Upper lobe of right lung (tissue), 1 donor: ENCODE measurements at places on chromosomes 3 and 15. TPM values are rescaled to one million over a fixed set of nuclear protein-coding genes. Genes with fewer than 3 reads are reported as not detected.

The ZNF80 gene
- total RNA-seq = not detected

The RBM5 gene
- 161 TPM for total RNA-seq

- no peaks in the 10 kb centered on the region for H3K27me3 ChIP-seq
- no peaks in the 10 kb centered on the region for H3K36me3 ChIP-seq
- DNase-seq = no peak
- peaks cover 32% of the 10 kb centered on the region for H3K4me1 ChIP-seq
- H3K4me3 ChIP-seq = no peak overlapping the region
Observed at GRCh38 chr3:46100812-46101211, 73.5 kb upstream of the XCR1 start.

- peaks cover 6% of the 10 kb centered on the region for H3K4me1 ChIP-seq
- no peak for DNase-seq
- H3K27ac ChIP-seq = no peak overlapping the region
- H3K27me3 ChIP-seq = no peaks in the 10 kb centered on the region
- no peak overlapping the region for H3K4me3 ChIP-seq
Observed at GRCh38 chr3:188233320-188233719, 79.4 kb downstream of the LPP start.

GRCh38 chr15:26771168-26771567 lies 1.7 kb downstream of the GABRB3 start:
- H3K36me3 ChIP-seq = no peaks in the 10 kb centered on the region
- no peak for DNase-seq
- H3K4me1 ChIP-seq = peaks cover 8% of the 10 kb centered on the region
- H3K27ac ChIP-seq = no peak overlapping the region
- H3K27me3 ChIP-seq = peaks cover 53% of the 10 kb centered on the region

DNA sequence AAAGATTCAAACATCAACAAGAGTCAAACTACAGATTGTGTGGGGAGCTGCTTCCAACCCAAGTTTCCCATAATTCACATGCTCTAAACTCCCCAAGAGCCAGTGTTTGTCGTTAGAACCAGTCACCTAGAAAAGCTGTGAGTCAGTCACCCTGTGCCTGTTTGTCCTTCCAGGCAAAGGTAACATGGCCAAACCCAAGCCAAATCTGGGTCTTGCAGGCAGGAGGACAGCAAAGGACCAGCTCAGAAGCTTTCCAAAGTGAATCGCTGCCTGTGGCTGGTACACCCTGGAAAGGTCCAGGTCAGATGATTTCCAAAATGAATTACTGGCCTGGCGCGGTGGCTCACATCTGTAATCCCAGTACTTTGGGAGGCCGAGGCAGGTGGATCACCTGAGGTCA lies 251.5 kb downstream of the FAM43A start:
- DNase-seq = no peak
- no peaks in the 10 kb centered on the region for H3K4me1 ChIP-seq
- H3K36me3 ChIP-seq = no peaks in the 10 kb centered on the region
- H3K27ac ChIP-seq = no peak overlapping the region
- no peaks in the 10 kb centered on the region for H3K27me3 ChIP-seq

GRCh38 chr15:38620851-38621594 lies 56.4 kb upstream of the RASGRP1 start:
- H3K27ac ChIP-seq = no peak overlapping the region
- H3K4me3 ChIP-seq = no peak overlapping the region
- no peaks in the 10 kb centered on the region for H3K36me3 ChIP-seq

DNA sequence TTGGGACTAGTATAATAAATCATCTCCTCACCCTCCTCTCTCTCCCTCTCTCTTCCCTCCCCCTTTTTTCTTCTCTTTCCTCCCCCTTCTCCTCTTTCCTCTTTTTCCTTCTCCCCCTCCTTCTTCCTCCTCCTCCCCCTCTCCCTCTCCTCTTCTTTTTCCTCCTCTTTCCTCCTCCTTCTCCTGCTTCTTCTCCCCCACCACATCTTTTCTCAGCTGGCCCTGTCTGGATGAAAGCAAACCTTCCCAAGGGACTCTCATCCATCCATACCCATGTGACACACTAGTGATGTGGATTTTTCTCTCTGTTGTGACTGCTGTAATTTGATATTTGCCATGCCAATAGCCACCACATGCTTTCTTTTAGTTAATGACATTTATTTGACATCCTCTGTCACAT lies 127.2 kb downstream of the EBLN2 start:
- no peaks in the 10 kb centered on the region for H3K36me3 ChIP-seq
- H3K27ac ChIP-seq = no peak overlapping the region
- H3K4me3 ChIP-seq = no peak overlapping the region
- no peaks in the 10 kb centered on the region for H3K27me3 ChIP-seq
- no peaks in the 10 kb centered on the region for H3K4me1 ChIP-seq
- DNase-seq = no peak

DNA sequence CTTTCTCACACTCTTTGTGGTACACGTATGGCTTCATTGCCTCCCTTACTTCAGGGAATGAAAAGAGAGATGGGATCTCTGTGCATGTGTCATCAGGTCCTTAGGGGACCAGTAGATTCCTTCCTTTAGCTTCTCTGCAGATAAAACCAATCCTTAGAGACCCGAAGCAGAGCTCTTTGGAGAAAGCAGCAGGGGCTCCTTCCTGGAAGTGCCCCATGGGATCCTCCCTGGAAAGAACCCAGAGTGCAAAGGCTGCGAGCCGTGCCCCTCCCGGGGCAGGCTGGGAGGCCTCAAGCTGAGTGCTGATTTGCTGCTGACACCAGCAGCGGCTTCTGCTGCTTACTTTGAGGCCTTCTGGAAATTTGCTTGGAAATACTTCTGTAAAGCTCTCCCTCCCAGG lies 328.6 kb upstream of the RGMA start:
- no peaks in the 10 kb centered on the region for H3K36me3 ChIP-seq
- H3K27me3 ChIP-seq = no peaks in the 10 kb centered on the region
- H3K4me1 ChIP-seq = no peaks in the 10 kb centered on the region
- no peak overlapping the region for H3K4me3 ChIP-seq

- DNase-seq = no peak
- H3K36me3 ChIP-seq = no peaks in the 10 kb centered on the region
- H3K4me3 ChIP-seq = no peak overlapping the region
- no peak overlapping the region for H3K27ac ChIP-seq
Observed at GRCh38 chr3:57753016-57753415, 3.1 kb upstream of the SLMAP start.

DNA sequence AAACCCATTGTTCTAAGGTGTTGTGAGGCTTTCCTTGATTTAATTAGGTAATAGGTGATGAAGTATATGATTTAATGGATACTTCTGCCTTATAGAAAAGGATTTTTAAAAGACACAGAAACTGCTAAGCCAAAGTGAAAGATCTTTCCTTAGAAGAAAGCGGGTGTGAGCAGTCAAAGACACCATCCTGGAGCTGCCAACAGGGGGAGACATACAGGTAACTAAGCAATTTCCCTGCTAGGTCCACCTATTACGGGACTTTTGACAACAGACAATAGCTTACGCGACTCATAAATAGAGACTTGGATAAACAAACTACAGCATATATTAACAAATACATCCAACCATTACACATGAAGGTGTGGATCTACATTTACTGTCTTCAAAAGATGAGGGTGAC lies 669.5 kb downstream of the SQOR start:
- H3K27me3 ChIP-seq = no peaks in the 10 kb centered on the region
- H3K4me3 ChIP-seq = no peak overlapping the region
- H3K27ac ChIP-seq = no peak overlapping the region
- no peaks in the 10 kb centered on the region for H3K4me1 ChIP-seq
